GF-D8 (cell line): ENCODE measurements at places on chromosomes 11 and 22.

GRCh38 chr22:33350961-33351360 lies 292.8 kb upstream of the SYN3 start:
- no peak for DNase-seq

DNA sequence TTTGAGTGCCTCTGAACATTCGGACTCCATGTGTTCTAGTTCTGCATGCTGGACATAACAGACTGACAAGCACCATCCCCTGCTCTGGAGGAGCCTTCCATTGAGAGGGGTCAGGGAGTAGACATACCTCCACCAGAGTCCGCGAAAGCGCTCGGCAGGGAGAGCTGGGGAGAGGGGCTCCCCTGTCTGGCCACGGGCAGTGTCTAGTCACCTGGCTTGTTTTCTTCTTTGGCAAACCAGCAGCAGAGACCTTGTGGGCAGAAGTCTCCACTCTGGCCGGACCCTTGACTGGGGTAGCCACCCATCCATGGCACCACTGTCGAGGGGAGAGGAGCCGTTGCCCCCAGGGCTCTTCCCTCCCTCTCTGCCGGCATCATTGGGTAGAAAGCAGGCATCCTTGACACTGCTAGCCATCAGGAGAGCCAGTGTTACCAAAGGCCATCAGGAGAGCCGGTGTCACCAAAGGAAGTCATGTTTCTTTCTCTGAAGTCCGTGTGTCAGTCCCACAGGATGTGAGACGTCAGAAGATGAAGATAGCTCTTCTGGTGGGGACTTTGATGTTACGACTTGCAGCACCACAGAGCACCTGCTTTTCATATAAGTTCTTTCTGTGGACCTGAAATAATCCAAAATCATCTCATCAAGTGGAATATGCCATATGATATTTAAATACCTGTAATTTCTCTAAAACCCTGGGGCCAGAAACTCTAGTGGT lies 305.6 kb downstream of the TBC1D22A start:
- no peak for DNase-seq

GRCh38 chr11:45094958-45095690 lies 51.3 kb upstream of the PRDM11 start:
- DNase-seq = no peak

DNA sequence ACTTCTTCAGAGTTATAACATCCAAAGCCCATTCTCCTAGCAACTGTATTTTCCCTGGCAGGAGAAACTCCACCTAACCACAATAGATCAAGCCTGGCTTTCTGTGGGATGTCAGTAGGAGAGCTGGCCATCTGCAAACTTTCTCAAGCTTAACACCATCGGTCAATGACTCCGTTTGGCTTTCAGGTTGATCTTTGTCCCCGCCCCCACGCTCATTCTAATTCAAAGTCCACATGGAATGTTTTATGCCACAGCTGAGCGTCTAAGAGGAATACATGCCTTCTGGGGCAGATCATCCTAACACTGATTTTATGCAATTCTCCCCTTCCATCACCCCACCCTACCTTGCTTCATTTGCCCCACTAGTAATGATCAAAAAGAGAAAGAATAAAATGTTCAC lies 4.8 kb downstream of the GVQW3 start:
- no peak for DNase-seq

GRCh38 chr22:46021577-46021976 lies 44.6 kb upstream of the WNT7B start:
- DNase-seq = no peak

GRCh38 chr11:103380031-103380430 lies 270.8 kb downstream of the DYNC2H1 start:
- DNase-seq = no peak

DNA sequence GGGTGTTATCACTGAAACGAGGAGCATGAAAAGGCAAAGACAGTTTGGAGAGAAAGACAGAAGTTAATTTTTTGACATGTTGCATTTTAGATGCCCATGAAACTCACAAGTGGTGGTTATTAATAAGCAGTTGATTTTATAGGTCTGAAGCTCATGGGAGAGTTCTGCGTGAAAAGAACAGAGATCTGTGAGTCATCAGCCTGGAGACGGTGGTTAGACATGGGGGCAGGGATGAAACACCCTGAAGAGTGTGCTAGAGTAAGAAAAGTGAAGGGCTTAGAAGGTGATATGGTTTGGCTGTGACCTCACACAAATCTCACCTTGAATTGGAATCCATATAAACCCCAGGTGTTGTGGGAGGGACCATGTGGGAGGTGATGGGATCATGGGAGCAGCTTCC lies 289.1 kb upstream of the ISX start:
- no peak for DNase-seq

DNA sequence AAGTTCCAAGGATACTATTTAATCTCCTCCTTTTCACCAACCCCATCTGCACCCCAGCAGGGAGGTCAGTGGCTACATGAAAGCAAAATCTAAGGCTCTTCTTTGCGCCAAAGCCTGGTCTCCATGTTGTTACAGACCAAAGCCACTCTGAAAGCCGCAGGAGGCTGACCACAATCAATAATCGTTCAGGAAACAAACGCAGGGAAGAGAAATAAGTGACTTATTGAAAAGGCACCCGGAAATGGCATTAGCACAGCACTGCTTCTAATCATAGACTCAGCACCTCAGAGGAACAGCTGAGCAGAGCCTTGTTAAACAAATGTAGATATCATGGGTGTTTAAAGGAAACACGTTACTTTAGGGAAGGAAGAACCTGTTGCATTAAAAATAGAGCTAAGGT lies 183.9 kb downstream of the KIRREL3 start:
- no peak for DNase-seq

DNA sequence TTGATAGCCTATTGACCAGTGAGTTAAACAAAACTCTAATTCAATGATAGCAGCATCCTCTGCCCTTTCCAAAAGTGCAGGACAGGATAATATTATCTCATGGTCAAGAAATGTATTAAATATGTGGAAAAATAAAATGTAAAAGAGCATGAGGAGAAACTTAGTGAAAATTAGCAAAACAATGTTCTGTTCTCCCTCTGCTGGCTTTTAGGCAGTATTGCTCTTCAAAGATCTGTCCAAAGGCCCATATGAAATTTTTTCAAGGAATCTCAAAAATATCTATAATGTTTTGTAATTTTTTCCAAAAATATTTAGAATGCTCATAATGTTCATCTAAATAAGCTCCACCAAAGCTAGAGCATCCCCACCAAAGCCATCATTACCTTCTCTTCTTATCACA lies 8.3 kb upstream of the ARL14EP start:
- DNase-seq = no peak

GRCh38 chr22:17754233-17754925 lies 19.9 kb downstream of the BID start:
- DNase-seq = no peak

DNA sequence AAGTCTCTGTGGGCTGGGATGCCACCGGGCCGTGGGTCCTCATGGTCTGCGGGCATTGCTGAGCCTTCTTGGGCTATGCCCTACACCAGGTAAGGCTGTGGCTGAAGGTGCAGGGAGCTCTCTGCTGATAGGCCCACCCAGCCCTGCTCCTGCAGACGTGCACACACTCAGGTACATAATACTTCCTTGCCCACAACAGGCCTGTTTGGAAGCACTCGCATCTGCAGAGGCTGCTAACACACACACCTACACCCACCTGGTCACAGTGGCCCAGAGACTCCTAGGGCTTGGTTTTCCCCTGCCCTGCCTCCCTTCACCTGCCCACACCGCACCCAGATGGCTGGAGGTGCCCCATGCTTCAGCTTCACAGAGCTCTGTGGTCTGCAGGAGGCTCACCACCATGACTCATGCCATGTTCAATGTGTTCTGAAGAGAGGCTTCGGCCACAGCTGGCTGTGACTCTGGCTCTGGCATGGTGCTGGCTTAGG lies 72.8 kb upstream of the KCNQ1OT1 start:
- no peak for DNase-seq

DNA sequence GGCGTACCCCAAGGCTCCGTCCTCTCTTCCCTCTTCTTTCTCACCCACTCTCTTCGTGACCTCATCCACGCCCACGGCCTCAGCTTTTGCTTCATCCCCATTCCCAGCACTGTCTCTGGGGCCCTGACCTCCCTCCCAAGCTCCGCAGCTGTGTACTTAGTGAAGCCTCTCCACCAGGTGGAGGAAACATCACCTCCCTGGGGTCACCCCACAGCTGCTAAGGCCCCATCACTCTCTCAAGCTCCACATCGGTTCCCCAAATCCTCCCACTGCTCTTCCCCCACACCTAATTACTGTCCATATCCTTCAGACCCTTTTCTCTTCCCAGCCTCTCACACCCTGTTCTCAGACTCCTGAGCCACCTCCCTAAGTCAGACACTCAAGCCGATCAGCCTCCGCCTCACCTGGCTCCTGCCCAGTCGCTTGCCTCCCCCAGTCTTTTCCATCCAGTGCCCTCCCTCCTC lies 7.9 kb upstream of the SYT7 start:
- DNase-seq = no peak

DNA sequence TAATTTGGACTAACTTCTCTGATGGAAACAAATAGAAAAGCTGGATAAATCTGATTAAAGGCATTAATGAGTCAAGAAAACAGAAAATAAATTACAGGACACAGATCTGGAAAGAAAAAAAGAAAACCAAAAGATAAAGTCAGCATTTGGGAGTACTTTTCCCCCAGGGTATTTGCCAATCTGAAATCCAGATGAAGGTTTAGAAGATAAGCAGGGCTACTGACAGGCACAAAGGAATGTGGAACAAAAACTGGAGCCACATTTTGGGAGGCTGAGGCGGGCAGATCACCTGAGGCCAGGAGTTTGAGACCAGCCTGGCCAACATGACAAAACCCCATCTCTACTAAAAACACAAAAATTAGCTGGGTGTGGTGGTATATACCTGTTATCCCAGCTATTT lies 57.2 kb downstream of the SBF2 start:
- no peak for DNase-seq

GRCh38 chr22:50342651-50343540 lies at the start of gene PPP6R2:
PPP6R2 (plus strand) TSS chr22:50343327; CDS start chr22:50393909, 50,582 bp downstream.
- DNase-seq = no peak

DNA sequence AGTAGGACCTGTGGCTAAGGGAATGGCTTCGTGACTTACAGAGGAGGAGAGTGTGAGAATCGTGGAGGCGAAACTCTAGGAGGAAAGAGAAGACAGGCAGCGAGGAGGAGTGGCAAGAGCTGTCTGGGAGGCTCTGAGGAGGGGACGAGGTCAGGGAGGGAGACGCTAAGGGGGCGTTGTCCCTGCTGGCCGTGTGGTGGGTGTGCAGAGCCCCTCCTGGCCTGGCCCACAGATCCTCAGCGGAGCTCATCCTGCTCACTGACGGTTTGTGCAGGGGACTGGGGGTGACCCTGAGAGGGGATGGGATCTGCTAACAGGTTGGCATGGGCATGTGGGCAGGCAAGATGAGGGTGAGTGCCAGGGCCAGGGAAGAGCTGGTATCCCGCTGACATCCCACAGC lies 56.5 kb upstream of the PRR5 start:
- DNase-seq = no peak

GRCh38 chr11:96019810-96020747 lies 96.2 kb upstream of the MTMR2 start:
- DNase-seq = no peak

DNA sequence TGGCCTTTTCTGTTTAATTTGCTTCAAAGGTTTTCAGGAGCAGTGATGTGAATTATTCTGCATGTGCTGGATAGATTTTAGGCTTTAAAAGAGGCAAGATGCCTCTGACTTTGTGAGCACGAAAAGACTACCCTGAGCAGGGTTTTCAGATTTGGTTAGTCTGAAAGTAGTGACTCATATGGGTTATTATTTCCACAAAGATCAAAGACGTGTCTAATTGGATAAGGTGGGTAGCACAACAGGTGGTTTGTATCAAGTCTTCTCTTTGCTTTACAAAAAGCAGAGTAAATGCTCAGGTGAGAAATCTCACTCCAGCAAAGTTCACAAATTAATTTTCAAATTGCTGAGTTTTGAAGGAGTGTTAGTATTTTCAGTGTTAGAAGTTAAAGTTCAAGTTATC lies 37.6 kb upstream of the DBX1 start:
- DNase-seq = no peak

- no peak for DNase-seq
Observed at GRCh38 chr22:23835484-23836144, 3.2 kb downstream of the DERL3 start.

GRCh38 chr11:120273432-120273831 lies 33.5 kb downstream of the POU2F3 start:
- no peak for DNase-seq
